ENCODE measurements at places on chromosomes 6 and 20.
A peak's percentile ranks its signal among the peaks of the same experiment; 100 is the strongest.

GRCh38 chr6:49551866-49552129, 1.3 kb downstream of the C6orf141 start:
- no peak for DNase-seq

GRCh38 chr6:30591008-30591407, 19.8 kb downstream of the ABCF1 start:
- DNase-seq = peak; percentile 52

GRCh38 chr20:32125506-32125905, 16.0 kb downstream of the TM9SF4 start:
- DNase-seq = no peak

- DNase-seq = no peak
These were observed 28.1 kb downstream of the NCOA6 start for GRCh38 chr20:34797012-34797995.

GRCh38 chr6:53523511-53524454, 21.1 kb downstream of the GCLC start:
- DNase-seq = no peak

GRCh38 chr6:15398633-15399275, 152.9 kb downstream of the JARID2 start:
- DNase-seq = no peak

DNA sequence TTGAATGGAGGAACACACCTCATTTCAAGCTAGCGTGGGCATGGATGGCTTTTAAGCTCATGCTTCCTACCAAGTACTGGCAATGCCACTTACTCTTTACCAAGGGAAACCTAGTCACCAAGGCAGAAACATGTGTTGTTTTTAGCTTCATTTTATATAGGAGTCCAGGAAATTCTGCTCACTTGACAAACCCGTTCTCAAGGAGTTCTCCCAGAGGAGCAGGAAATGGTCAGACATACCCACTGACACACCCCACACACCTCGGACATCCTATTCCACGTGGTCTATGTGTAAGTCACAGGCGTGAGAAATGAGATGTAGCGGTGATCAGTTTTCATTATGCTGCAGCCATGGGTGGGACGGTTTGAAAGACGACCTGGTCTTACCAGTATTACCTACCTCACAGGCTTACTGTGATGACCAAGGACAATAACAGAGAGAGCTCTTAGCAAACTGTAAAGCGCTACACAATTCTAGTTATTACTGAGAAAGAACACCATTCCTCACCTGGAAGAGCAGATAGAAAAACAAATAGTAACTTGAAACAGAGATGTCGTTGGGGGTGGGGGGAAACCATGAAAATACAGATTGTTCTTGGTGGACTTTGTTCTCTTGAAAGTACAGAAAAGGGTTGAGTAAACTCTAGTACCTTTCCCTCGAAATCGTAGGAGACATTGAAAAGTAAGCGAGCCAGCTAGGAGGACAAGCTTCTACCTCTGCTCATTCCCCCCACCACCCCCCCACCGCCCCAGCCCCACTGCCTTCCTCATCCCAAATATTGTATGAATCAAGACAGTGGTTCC, 1.7 kb downstream of the CNKSR3 start:
- no peak for DNase-seq

DNA sequence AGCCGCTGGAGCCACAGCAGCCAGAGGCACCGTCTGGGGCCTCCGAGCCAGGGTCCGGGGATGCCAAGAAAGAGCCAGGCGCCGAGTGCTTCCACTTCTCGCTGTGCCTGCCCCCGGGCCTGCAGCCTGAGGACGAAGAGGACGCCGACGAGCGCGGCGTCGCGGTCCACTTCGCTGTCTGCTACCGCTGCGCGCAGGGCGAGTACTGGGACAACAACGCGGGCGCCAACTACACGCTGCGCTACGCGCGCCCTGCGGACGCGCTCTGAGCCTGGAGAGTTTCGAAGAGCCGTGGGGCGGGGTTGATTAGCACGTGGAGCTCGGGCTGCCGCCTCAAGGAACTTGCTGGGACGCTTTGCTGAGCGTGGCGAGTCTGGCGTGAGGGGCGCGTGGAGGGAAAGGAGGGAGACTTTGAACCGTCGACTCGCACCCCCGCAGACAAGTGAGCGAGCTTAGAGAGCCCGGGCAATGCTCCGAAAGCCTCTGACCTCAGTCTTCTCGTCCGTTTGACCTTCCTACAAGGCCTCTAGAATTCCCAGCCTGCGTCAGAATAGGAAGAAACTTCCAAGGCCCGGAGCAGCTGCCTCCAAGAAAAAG, 1.3 kb downstream of the PPP1R3G start:
- DNase-seq = no peak

DNA sequence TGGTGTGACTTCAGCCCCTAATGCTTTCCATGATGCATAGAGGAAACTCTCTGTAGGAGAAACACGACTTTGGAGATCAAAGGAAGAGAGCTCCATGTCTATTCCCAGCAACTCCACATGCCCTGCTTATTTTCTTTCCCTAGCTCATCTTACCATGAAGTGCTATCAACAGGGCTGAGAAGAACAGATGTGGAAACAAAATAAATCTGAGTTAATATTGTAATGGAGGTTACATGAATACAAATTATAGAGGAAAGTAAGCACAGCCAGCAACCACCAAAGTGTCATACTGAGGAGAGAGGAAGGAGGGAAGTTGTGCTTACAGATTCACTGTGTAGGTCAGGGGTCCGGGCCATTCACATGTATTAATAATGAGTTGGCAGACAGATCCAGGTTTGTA, 157.5 kb downstream of the RFPL4B start:
- DNase-seq = no peak

DNA sequence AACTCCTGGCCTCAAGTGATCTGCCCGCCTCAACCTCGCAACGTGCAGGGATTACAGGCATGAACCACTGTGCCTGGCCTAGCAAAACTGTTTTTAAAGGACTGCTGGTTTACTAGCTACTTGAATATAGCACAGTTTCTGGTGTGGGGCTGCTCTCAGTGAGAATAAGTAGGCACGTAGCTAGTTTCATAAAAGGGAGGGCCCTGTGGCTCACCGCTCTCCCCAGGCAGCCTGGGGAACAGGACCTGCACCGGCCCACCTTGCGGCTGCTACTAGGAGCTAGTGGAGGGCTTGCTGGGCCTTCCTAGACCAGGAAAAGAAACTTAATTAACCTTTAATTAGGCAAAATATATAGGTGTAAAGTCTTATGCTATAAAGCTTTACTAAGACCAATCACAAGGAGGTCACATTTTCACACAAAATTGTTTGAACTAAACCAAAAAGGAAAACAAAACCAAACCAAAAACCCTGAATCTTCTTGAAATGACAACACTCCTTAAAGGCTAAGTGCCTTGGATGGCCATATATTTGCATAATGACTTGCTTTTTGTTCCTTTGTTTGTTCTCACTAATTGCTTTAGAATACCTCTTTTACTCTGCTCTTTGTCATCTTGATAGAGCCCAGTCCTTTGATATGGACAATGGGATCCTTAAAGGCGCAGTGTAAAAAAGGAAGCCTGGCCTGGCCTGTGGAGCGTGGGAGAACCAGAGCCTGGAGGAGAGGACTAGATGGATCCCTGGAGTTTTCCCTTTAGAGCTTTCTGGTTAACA, 69.5 kb upstream of the SAMD5 start:
- no peak for DNase-seq

DNA sequence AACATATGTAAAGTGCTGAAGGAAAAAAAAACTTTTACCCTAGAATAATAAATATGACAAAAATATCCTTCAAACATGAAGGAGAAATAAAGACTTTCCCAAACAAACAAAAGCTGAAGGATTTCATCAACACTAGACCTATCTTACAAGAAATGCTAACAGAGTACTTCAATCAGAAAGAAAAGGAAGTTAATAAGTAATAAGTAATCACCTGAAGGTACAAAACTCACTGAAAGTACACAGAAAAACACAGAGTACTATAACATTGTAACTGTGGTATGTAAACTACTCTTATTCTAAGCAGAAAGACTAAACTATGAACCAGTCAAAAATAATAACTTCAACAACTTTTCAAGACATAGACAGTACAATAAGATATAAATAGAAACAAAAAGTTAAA, 61.4 kb upstream of the MTRF1L start:
- DNase-seq = no peak

DNA sequence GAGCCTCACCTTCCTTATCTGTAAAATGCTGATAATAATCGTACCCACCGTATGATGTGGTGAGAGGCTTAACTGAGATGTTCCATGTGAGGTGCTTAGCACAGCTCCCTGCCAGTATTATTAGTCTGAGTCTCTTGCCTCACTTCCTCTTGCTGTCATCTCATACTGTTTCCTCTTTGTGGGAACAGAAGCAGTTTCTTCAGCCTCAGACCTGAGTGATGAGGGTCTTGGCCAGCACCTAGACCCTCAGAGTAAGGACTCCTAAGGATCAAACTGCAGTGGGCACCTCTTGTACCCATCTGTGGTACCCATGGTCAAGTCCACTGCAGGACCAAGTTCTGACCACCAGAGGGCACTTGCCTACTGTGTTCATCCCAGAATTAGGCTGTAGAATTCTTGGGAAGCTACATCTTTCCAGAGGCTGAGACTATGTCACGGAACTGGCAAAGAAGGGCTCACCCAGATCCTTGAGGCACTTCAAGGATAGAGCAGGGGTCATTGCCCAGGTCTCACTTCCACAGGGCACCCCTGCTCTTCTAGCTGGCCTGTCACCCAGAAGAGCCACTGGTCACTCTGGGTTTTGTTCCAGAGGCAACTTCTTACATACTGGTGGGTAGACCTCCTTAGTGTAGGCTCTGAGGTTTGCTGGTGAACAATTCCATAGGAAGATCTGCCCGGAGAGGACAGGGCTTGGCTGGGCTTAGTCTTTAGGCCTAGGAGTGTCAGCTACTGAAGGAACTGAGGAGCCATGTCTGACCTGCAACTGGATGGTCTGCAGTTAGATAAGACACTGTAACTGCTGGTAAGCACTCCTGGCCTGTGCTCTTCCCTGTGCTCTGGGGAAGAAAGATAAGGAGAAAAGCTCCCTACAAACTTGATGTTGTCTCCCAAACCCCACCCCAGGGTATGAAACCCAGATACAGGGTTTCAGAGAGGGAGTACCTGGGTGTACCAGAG, 20.6 kb upstream of the SGK2 start:
- peak; percentile 83 for DNase-seq

GRCh38 chr6:96795481-96795880, 41.8 kb downstream of the GPR63 start:
- DNase-seq = no peak

GRCh38 chr6:141653590-141653989, 479.1 kb upstream of the GJE1 start:
- no peak for DNase-seq

DNA sequence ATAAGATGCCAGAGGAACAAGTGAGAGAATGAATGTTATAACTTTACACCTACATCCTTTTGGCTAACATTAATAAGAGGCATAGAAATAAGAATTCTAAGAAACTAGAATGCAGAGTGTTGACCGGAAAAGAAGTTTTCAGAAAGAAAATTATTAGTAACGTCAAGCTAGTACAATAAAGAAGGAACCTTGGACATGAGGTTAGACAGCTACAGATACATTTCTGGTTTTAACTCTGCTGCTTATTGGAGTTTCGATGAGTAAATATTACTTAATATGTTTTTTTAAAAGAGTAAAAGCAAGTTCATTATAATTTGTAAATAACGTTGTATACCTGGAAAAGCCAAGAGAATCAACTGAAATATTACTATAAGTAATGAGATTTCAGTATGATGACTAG, 22.7 kb downstream of the TAB2 start:
- DNase-seq = no peak

DNA sequence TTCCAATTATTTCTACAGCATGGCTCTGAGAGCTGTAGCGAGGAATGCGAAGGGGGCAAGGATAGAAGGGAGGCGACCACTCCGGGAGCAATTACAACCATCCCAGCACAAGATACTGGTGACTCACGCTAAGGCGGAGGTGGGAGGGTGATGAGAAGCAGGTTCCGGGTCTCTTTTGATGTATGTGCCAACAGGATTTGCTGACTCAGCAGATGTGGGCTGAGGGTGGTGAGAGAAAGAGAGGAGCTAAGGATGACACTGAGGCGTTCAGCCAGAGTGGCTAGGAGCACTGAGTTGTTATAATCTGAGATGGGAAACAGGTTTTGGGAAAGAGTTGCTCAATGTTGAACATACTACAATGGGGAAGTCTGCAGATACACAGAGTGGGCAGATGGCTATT, 9.3 kb upstream of the TXNDC5 start:
- peak; percentile 21 for DNase-seq

DNA sequence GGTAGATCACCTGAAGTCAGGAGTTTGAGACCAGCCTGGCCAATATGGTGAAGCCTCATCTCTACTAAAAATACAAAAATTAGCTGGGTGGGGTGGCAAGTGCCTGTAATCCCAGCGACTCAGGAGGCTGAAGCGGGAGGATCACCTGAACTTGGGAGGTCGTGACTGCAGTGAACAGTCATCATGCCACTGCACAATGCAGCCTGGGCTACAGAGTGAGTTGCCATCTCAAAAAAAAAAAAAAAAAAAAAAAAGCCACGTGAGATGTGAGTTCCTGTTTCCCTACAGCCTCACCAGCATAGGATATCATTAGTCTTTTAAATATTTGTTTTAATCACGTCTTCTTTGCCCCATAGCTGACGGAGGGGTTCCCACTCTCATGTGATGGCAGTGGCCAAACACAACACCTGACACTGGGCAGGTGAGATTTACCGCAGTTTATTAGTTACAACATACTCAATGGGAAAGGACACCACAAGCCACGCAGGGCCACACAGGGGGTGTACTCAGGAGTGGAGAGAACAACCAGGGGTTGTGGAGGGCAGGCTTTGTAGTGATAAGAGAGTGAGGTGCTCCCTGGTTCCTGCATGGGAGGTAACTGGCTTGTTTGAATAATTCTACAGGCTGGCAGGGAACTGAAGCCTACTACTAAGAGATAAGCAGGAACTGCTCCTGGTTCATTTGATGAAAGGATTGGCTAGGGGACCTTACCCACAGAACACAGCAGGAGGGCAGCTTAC, 4.6 kb upstream of the LZTS3 start:
- DNase-seq = no peak

GRCh38 chr6:133415262-133415661, 174.1 kb downstream of the EYA4 start:
- no peak for DNase-seq

DNA sequence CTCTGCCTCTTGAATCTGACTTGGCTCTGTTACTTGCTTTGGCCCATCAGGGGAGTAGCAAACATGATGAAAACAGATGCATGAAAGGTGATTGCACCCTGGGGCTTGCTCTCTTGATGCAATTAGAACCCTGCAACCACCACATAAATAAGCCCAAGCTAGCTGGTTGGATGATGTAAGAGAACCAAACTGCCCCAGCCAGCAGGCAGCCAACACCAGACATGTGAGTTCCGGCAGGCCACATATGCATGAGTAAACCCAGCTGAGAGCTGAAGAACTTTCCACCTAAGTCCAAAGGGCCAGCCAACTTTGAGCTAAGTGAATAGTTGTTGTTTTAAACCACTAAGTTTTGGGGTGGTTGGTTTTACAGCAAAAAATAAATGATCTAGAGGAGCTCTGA, 268.4 kb downstream of the FARS2 start:
- peak; percentile 6 for DNase-seq

GRCh38 chr6:158411998-158412397, 99.7 kb downstream of the TULP4 start:
- DNase-seq = no peak

Data from GM03348 (cell line).